ENCODE measurements at places on chromosomes 4 and X.
A peak's percentile ranks its signal among the peaks of the same experiment; 100 is the strongest.

DNA sequence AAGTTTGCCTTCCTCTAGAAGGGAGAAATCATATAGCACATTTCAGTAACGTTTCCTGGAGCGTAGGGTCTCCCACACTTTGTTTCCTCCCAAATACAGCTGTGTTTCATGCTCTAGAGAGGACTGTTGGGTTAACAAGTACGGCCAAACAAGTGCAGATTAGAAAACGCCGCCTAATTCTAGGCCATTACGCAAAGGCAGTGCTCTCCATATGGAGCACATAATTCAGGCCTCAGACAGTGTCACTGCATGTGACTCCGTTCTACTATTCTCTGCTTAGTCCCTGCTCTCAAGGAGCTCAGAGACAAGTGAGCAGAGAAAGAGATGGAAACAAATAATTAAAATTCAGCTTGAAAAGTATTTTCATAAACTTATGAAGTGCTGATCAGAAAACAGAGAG, 11.6 kb downstream of the ZNF827 start:
- no peak for DNase-seq

- DNase-seq: no peak
Measured at GRCh38 chrX:101347859-101348451, 587 bp downstream of the TIMM8A start.

DNA sequence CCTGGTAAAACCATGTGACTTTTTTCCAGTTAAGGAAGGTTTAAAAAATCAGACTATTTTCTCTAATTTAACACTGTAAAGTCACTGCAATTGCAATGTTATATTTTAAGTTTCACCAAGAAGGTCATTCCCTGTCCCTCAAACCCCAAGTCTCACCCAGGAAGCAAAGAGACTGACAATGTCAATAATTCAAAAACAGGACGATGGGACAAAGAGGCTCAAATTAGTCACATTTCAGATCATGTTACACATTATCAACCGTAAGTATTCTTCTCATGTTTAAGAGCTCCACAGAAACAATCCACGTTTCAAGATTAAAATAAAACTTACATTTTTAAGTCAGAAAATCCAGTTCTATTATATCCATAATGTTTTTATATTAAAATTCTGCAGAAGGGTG, 13.2 kb downstream of the SHISA3 start:
- DNase-seq: no peak

GRCh38 chr4:145090380-145090779, 7.6 kb downstream of the ANAPC10 start:
- no peak for DNase-seq

- no peak for DNase-seq
Measured at GRCh38 chr4:8504279-8505007, 63.9 kb downstream of the TRMT44 start.

DNA sequence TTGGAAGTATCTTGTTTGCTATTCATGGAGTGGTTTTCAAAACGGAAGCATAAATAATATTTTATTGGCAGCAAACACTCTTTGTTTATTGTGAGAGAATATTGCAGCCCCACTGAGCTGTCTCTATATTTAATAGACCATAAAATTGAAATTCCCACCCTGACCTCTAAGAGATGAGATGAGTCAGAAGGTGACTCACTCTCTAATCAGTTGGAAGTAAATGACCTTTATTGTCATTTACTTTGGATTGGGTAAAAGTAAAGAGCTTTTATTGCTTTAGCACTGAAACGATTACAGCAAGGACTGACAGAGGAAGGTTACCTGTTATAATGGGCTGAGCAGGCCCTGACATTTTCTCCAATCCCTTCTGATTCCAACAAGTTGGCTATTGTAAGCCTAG, 55.0 kb downstream of the SYTL5 start:
- DNase-seq: no peak

DNA sequence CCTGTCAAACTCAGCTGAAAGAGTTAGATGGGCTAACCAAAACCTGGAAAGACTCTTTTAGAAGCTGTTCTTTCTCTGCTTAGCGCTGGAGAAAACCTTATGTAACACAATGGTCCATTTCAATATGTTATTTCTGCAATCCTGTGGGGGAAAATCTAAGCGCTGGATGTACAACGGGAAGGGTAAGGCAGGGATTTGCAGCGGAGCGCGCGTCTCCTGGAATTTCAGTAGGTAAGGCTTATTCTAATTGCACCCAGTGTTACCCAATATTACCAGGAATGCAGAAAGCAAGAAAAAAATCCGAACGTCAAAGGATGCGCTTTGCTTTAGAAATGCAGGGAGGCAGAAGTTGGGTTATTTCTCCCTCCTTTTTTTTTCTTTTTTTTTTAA, 2.0 kb downstream of the HS3ST1 start:
- DNase-seq: no peak

- no peak for DNase-seq
Measured at GRCh38 chr4:80362578-80363181, 27.1 kb downstream of the CFAP299 start.

DNA sequence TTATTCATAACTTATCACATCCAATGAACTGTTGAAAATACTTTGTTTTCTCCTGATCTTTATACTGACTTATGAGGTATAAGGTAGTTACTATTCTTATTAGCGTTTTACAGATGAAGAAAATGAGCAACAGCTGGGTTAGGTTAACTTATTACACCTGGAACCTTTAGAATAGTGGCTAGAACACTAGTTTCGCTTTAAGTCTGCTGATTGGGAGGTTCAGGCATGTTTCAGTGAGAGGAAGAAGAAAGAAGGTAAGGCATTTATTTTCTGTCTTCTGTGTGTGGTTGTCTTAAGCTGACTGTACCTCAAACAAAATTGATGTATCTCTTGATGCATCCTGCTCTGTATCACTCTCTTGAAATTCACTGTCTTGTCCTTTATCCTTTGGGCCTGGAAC, 302.5 kb downstream of the GRID2 start:
- no peak for DNase-seq

DNA sequence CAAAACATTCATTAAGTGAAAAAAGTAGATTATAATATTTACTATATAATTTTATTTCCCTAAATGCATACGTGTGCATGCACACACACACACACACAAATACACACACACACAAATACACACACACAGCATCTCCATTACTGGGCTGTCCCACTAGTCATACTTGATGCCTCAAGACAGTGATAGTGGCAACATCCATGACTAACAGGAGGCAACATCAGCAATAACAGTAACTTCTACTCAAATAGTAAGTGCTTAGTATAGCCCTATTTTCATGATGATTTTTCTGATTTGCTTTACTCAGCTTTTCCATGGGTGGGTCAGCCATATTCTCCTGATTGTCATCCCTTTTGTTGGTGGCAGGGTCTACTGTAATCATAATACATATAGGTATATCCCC, 325.9 kb upstream of the TEX13C start:
- DNase-seq: no peak

DNA sequence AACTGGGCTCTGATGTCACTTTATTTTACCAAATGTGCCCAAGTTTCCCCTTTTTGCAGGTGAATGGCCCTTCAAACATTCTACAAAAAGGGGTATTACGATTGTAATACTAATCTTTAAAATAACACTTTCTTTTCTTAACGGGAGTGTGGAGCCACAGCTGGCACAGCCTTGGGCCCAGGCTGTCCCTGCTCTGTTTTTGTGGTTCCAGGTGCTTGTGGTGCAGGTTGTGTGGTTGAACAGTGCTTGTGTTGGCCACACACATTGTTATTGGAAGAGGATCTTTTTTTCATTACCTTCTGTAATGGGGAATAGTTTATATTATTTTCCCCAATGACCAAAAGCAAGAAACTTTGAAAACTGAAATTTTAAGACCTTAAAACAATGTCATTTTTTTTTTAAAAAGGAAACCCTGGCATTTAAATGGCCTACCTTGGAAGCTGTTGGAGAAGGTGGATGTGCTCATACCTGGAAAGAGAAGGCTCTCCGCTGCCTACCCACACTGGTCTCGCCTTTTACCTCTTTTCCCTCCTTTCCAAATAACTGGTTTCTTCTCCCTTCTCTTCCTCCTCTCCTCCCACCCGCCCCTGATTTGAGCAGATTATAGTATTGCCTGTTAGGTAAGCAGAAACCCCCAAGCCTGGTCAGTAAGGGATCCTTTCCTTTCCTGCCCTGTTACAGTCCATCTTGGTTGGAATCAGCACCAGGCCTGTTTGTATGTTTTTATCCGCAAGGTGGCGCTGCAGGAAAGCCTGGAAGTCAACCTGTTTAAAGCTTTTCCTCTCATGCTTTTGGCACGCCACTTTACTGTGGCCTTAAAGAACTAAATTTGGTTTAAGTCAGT, 28.6 kb downstream of the HADH start:
- DNase-seq: peak; percentile 72

GRCh38 chr4:38946919-38947318, 79.3 kb downstream of the FAM114A1 start:
- no peak for DNase-seq

DNA sequence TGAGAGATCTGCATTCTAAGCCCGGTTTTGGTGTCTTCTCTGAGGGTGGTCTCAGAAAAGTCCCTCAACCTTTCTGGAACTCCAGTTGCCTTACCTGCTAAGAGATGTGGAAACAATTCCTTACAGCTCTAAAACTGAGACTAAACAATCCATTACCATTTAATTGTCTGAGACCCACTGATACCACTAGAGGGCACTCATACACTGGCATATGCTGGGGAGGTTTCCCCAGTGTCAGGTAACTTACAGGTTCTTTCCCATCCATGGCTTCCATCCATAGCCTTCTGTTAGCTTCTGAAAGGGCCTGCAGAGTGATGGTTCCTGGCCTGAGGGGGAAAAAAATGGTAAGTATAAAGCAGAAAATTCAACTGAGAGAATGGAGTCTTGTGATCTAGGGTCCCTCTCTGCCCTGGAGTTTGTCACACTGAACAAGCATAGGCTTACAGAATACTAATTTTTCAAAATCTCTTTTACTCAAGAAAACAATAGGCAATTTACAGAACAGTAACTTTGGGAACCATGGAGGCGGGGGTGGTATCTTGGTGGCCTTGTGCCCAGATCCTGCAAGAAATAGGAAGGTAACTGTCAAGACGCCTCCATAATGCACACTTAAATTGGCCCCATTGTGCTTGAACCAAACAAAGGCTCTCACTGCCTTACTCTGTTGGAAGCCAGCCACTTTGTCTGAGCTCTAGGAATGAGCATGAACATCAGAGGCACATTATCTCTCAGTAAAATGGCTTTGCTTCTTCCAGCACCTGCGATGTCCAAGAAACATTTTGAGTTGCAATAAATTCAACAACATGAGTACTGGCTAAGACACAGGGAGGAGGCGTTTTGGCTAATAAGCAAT, 236.1 kb downstream of the OPHN1 start:
- no peak for DNase-seq

DNA sequence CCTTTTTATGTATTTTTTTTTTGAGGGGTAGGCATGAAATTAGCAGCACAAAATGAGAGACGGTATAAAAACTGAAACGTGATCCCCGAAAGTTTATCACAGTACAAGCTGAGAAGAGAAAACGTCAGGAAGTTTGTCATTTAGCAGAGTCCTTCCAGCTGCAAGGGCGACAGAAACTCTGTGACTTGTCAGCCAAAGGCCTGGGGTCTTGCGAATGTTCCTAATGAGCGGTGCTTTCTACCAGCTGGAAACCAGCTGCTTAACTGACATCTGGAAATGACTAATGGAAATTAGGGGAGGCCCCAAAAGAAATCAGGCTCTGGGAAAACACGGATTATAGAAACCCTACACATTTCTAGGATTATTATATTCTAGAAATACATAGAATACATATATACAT, 66.5 kb downstream of the CHRNA9 start:
- no peak for DNase-seq

DNA sequence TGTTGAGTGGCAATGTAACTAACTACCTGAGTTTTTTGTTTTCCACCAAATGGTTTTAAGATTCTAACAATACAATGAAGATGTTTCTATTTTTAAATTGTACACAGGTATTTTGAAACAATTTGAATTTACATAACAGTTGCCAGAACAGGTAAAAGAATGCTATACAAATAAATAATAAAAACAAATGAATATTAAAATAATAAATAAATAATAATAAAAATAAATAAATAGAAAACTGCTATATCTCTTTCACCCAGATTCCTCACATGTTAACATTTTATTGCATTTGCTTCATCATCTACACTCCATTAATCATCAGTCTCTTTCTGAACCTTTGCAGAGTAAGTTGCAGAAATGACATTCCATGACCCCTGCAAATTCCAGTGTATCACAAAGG, 32.3 kb upstream of the DSPP start:
- no peak for DNase-seq

GRCh38 chrX:1248331-1249061, 20.1 kb upstream of the CSF2RA start:
- no peak for DNase-seq

GRCh38 chr4:32025851-32026459, 1305.8 kb downstream of the PCDH7 start:
- no peak for DNase-seq

DNA sequence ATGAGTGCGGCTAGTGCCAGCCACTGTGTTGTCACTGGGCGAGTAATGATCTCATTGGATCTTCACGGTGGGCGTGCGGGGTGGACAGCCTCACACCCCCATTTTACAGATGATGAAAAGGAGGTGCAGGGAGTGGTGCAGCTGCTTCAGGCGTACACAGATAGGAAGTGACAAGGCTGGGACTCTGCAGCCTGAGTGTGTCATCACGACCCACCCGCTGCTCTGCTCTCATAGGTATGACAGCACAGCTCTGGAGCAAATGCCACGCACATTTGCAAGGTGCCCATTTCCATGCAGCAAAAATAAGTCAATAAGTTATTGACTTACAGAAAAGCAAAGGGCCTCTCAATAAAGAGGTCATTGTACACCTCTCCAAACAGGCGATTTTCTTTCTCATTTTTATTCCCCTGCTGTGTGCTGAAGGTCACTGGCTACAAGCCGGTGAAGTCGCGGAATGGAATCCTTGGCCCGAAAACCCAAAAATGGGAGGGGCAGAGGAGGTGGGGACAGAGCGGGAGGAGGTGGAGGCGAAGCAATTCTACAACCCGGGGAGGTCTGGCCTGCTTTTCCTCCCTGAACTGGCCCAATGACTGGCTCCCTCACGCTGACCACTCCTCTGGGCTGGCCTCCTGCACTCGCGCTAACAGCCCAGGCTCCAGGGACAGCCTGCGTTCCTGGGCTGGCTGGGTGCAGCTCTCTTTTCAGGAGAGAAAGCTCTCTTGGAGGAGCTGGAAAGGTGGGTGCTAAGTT, at the start of gene SOD3:
TSS of gene SOD3 (plus strand) at position 658 of the 750 bp plus-strand sequence. CDS start 3,949 bp downstream, outside the sequence.
- no peak for DNase-seq

DNA sequence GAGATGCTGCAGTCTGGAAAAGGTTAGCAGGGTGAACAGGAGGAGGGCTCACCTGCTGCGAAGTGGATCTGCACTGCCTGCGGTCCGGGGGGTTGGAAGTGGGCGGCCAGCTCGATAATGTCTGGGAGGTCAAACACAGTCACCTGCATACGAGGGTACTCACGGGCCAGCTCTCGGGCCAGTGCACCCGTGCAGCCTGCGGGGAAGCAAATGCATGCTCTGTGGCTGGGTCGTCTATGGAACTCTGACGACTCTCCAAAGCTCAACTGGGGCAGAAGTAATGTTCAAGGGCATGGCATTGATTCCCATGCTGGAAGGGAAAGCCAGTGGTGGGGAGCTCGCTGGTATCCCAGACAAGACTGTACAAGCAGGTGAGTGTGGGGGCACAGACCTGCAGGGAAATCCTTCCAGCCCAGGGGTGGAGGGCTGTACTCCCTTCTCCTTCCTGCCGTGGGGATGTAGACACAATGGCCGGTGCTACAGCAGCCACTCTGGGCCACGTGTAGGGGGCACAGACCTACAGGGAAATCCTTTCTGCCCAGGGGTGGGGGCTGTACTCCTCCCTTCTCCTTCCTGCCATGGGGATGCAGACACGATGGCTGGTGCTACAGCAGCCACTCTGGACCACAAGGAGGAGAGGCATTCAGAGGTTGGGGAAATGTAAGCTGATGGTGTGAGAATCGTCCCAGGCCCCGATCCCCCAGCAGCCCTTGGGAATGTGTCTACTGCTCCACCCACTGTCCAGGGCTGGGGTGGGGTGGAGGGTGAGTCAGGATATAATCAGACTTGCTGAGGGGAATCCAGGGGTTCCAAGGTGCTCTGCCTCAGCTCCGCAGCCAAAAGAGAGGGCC, 26.2 kb upstream of the SLC25A6 start:
- no peak for DNase-seq
